ENCODE measurements at places on chromosomes 2 and 18.

GRCh38 chr2:126828051-126828450, 70.6 kb upstream of the TEX51 start:
- no peak for DNase-seq

DNA sequence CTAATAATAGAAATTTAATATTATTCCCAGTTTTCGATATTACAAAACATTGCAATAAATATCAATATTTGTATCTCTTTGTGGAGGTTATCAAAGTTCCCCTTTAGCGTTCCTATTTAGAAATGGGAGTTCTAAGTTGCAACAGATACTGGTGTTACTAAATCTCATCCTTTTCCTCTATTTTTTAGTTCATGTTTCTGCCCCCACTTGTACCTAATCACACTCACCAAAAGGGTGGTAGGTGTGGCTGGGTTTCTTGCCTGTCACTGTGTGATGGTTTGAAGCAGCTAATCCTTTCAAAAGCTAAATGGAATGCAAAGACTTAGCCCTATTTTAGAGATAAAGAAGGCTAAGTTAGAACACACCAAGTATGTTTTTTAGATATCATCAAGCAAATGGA, 997.9 kb downstream of the TSN start:
- no peak for DNase-seq

DNA sequence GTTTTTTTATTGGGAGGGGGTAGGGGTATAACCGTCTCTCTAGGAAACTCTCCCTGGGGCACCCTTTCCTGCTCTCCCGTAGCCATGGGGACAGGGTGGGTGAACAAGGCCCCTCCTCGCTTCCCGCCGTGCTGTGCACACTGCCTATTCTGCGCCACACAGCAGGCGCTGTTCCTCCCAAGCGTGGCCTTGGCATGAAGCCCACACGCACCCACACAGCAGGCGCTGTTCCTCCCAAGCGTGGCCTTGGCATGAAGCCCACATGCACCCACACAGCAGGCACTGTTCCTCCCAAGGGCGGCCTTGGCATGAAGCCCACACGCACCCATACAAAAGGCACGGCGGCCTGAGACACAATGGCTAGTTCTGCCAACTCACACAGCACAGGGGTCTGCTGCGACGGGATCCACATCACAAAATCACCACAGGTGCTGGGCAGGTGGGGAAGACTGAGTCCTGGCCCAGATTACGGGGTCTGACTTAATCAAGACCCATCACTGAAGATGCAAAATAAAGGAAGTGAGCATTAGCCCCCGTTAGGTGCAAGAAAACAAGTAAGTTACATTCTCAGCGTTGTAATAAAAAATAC, 46.6 kb upstream of the TPO start:
- DNase-seq = no peak

DNA sequence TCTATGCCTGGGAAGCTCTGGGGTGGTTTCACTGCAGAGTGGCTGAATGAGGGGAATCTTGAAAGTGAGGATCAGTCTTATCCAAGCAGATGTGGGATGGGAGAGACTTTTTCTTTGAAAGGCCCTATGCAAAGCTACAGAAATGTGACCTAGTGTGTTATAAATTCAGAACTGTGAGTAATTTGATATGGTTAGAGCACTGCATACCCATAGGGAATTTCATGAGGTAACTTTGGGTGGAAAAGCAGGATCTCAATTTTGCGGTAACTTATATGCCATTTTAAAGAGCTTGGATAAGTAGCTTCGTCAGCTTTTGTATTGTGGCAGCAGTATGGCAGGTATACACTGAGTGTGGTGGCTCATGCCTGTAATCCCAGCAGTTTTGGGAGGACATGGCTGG, 40.9 kb downstream of the GULP1 start:
- DNase-seq = no peak

GRCh38 chr2:200596774-200597570, 11.2 kb downstream of the AOX1 start:
- DNase-seq = no peak

GRCh38 chr18:67092141-67092540, 424.4 kb downstream of the DSEL start:
- DNase-seq = no peak

DNA sequence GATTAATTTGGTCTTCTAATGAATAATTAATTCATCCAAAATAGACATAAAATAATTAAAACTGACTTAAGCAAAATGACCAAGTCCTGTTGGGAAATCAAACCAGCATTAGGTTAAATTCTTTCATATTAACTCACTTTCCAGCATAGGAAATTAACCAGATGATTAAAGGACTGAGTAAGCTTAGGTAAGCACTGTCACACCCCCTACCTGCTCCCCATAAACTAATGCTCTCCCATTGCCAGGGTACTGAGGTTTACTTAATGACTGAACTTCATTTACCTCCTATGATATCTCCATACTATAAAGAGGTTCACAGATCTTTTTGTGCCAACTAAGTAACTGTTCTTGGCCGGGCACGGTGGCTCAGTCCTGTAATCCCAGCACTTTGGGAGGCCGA, 13.7 kb downstream of the DSC2 start:
- no peak for DNase-seq

Measured in osteocyte (in vitro differentiated cells).